ENCODE measurements at places on chromosomes 7 and 10. TPM values are rescaled to one million over a fixed set of nuclear protein-coding genes. Genes with fewer than 3 reads are reported as not detected.

The SNCG gene
- polyA plus RNA-seq: not detected

The HGF gene
- not detected for polyA plus RNA-seq

The NCF1 gene
- polyA plus RNA-seq: 2.8 TPM

The TES gene
- 235 TPM for polyA plus RNA-seq

The FAM180A gene
- polyA plus RNA-seq: not detected

The SEMA3C gene
- polyA plus RNA-seq: 0.53 TPM

The PON3 gene
- not detected for polyA plus RNA-seq

The RBP3 gene
- not detected for polyA plus RNA-seq

The PAX4 gene
- polyA plus RNA-seq: not detected

The PDGFA gene
- not detected for polyA plus RNA-seq

The GJD4 gene
- polyA plus RNA-seq: not detected

The STAM gene
- 7.9 TPM for polyA plus RNA-seq

The SPDYE8 gene
- polyA plus RNA-seq: not detected

The STAG3 gene
- 2.8 TPM for polyA plus RNA-seq

GRCh38 chr7:95267754-95268153, 56.6 kb downstream of the PON1 start:
- no peaks in the 10 kb centered on the region for H3K36me3 ChIP-seq
- H3K4me3 ChIP-seq: no peak overlapping the region
- no peak overlapping the region for H3K27ac ChIP-seq
- DNase-seq: no peak
- no peaks in the 10 kb centered on the region for H3K27me3 ChIP-seq
- H3K4me1 ChIP-seq: no peaks in the 10 kb centered on the region

DNA sequence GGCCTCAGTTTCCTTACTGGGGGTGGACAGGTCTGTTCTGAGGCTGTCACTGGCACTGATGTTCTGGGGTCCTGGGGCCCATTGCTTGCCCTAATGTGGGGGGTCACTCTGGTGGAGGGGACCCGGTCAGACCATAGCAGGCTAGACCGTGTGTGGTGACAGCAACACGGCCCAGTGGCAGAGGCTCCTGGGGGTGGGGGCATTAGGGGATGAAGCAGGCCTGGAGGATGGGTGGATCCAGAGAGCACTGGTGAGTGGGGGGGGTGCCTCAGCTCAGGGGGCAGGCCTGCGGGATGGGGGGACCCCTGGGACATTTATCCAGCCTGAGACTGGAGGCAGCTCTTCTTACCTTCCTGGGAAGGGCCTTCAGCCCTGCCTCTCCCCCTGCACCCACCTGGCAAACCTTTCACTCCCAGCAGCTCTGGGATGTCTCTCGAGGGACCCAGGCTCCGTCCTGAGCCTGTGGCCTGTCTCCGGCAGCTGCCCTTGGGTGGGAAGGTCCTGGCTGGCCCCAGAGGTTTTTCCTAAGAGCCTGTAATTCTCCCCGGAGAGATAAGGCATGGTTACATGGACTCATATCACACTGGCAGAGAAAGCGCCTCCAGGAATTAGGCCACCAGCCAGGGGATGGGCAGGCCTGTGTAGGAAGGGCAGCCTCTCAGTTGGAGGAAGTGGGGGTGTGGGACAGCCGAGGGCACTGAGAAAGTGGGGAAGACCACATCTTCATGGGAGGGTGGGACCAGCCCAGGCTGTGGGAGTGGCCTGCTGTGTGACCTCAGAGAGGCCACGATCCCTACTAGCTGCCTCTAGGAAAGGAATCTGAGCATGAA, 147.7 kb downstream of the UBE2H start:
- peaks cover 8% of the 10 kb centered on the region for H3K27me3 ChIP-seq
- no peak for DNase-seq
- no peak overlapping the region for H3K27ac ChIP-seq
- no peaks in the 10 kb centered on the region for H3K4me1 ChIP-seq

DNA sequence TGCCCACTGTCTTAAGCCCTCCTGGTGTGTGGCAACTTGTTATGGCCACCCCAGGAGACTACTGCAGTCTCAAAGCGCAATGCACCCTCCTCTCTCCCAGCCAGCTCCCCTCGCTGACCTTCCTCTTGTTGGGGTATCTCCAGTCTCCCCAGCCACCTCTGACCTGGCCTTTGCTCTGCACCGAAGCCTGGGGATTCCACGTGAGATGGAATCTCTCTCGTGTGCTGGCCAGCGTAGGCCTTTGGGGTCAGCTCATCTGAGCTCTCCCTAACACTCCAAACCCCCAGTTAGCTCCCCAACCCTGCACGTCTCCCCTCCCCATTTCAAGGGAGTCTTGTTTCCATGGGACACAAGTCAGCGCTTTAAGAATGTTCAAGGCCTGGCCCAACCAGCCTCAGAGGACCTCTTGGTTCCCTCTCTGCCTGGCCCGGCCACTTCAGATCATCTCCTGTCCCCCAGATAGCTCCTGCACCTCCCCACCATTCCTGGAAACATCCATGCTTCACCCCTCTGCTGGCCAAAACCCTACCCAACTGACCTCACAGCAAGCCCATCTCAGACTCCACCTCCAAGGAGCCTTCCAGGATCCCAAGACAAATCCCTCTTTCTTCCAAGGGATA, 11.2 kb downstream of the ITPRIP start:
- H3K4me3 ChIP-seq: peak overlapping the region; percentile 89
- peak overlapping the region; percentile 100 for H3K27ac ChIP-seq
- DNase-seq: no peak
- H3K36me3 ChIP-seq: peaks cover 9% of the 10 kb centered on the region

- no peak overlapping the region for H3K4me3 ChIP-seq
- no peak overlapping the region for H3K27ac ChIP-seq
- H3K27me3 ChIP-seq: peaks cover 1% of the 10 kb centered on the region
- DNase-seq: no peak
Measured at GRCh38 chr7:23431702-23432199, 38.5 kb downstream of the IGF2BP3 start.

DNA sequence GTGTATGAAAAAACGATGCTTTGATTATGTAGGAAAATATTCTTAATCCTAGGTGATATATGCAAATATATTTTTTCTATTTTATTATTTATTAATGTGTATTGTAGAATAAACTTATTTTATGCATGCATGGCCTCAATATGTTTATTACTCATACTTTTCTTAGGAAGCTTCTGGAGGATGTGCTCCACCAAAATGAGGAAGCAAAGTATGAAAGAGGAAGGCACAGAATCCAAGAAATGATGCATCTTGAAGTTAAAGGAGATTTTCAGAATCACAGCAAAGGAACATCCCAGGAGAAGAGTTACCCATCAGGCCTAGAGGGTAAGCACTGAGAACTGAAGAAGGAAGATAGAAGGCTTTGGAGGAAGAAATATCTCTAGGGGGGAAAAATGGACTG, 35.0 kb upstream of the MRPS16 start:
- peaks cover 3% of the 10 kb centered on the region for H3K36me3 ChIP-seq
- peaks cover 1% of the 10 kb centered on the region for H3K27me3 ChIP-seq
- no peaks in the 10 kb centered on the region for H3K4me1 ChIP-seq
- H3K27ac ChIP-seq: no peak overlapping the region

DNA sequence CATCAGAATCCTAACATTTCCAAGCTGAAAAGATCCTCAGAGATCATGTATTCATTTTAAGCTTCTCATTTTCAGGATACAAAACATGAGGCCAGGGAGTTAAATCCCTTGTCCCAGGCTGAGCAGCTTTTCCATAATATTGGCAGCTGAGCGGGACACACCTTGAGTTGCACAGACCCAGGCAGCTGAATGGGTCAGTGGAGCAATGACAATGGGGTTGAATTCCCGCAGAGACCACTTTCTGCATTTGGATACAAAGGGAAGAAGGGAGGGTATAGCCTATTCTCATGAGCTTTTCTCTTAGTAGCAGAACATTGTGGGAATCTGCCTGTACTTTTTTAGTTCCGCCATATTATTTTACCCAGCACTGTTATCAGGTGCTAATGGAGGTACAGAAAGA, 49.5 kb downstream of the PRR15 start:
- DNase-seq: no peak
- no peaks in the 10 kb centered on the region for H3K27me3 ChIP-seq
- no peak overlapping the region for H3K27ac ChIP-seq
- no peaks in the 10 kb centered on the region for H3K4me1 ChIP-seq
- H3K4me3 ChIP-seq: no peak overlapping the region
- no peaks in the 10 kb centered on the region for H3K36me3 ChIP-seq

GRCh38 chr10:8544500-8544899, 490.0 kb downstream of the GATA3 start:
- H3K4me3 ChIP-seq: no peak overlapping the region
- no peaks in the 10 kb centered on the region for H3K36me3 ChIP-seq
- H3K27ac ChIP-seq: no peak overlapping the region
- H3K4me1 ChIP-seq: no peaks in the 10 kb centered on the region
- DNase-seq: no peak

DNA sequence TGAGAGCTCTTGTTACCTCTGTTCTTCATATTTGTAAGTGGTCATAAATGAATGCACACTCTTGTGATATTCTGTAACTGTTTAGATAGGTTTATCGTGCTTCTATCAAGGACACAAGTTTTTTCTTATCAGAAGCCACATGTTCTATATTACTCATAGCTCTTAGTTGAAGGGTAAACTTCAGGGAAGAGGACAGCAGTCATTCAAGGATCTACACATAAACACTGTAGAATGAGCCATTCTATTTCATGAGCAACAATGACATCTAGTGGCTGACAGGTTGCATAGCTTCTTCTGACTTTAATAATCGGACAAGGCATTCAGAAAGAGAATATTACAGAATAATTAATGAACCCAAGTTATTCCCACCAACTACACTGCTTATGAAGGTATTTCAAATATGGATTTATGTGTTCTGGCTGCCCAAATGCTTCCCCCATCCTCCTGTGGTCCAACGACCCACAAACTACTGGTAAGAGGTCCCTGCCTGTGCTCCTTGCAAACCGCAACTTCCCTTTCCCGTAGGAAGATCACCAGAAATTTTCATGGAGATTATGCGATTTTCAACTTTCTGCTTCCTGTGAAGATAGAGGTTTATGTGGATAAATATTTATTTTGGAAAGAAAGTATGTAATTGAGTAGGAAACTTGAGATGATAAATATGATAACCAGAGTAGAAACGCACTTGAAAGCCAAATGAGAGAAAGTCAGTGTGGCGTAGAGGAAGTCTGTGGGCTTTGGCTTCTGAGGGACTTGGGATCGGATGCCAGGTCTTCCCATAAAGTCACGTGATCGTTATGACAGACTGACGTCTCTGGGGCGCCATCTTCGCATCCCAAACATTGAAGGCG, 16.8 kb upstream of the ABCB5 start:
- H3K27ac ChIP-seq: no peak overlapping the region
- DNase-seq: peak; percentile 38
- H3K36me3 ChIP-seq: no peaks in the 10 kb centered on the region
- H3K27me3 ChIP-seq: peaks cover 3% of the 10 kb centered on the region
- no peaks in the 10 kb centered on the region for H3K4me1 ChIP-seq

GRCh38 chr10:16987976-16988610, 141.5 kb downstream of the CUBN start:
- no peak for DNase-seq
- H3K27ac ChIP-seq: no peak overlapping the region
- H3K36me3 ChIP-seq: peaks cover 3% of the 10 kb centered on the region
- H3K4me1 ChIP-seq: no peaks in the 10 kb centered on the region
- H3K27me3 ChIP-seq: peaks cover 3% of the 10 kb centered on the region
- H3K4me3 ChIP-seq: no peak overlapping the region

DNA sequence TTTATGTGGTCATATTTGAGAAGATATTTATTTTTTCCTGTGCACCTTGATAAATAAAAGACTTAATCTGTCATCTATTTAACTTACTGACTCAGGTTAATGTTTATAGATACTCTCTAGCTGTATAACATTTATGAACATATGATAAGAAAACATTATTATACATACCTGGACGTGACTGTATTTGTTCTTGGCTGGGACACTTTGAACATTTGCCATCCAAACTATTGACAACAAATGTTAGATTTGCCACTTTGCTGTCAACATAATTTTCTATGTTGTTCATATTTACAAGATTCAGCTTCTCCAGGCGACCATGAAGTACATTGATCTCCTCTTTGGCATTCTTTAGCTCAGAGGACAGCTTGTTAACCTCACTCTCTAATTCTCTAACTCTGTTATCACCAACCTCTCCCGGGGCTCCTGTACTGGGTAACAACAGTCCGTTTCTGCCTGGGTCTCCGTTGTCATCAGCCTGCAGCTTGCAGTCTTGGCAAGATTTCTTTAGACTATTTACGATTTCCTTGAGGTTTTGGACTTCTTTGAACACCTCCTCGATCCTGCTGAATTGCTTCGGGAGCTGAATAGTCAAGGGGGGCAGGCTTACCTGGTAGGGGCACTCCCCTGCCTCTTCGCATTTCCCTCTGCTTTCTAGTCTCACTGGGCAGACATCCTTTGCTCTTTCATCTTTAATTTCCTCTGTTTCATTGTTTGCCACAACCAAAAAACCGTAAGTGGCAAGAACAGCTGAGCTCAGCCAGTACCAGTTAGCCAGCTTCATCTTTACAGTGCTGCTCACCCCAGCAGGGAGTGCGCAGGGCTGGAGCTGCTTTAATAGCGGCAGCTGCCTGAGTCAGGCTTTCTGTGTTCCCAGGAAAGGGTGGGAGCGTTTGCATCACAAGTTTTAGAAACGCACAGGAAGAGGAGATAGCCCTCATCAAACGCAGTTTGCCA, at the start of gene FGL2:
Gene FGL2 (minus strand): TSS at position 807 of the 954 bp plus-strand sequence. CDS start 26 bp downstream, at position 781.
- H3K36me3 ChIP-seq: no peaks in the 10 kb centered on the region
- H3K27ac ChIP-seq: peak within 1 kb of the TSS; percentile 91
- H3K4me1 ChIP-seq: peaks cover 55% of the 10 kb centered on the region
- H3K4me3 ChIP-seq: peak within 1 kb of the TSS; percentile 87

GRCh38 chr10:113802997-113803396, 50.9 kb downstream of the DCLRE1A start:
- H3K4me1 ChIP-seq: no peaks in the 10 kb centered on the region
- no peak for DNase-seq
- no peaks in the 10 kb centered on the region for H3K36me3 ChIP-seq
- H3K4me3 ChIP-seq: no peak overlapping the region
- no peak overlapping the region for H3K27ac ChIP-seq

DNA sequence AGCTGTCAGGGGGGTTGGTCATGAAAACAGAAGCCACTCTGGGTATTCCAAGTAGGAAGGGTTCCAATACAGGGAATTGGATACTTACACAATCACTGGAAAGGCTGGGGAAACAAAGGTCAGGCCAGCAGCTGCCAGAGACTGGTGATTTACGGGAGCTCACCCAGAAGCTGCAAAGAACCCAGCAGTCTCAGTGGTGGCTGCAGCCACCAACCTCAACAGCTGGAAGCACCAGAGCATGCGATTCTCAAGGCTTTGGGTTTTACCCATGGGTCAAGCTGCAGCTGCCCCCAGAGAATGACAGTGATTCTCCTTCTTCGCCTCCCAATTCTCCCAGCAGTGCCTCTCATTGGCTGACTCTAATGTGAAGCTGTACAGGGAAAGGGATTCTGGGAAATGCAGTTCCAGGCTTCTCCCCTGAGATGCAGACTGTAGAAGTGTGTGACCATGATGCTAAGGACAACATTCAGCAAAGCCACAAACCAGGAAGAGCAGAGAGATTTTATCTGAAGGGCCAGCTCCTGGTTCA, 107.2 kb upstream of the TCF7L2 start:
- no peak overlapping the region for H3K4me3 ChIP-seq
- no peak overlapping the region for H3K27ac ChIP-seq
- H3K36me3 ChIP-seq: peaks cover 12% of the 10 kb centered on the region
- DNase-seq: no peak

GRCh38 chr10:64036321-64036930, 515.2 kb downstream of the REEP3 start:
- DNase-seq: no peak
- H3K27me3 ChIP-seq: peaks cover 2% of the 10 kb centered on the region
- H3K4me1 ChIP-seq: peaks cover 8% of the 10 kb centered on the region

- H3K4me1 ChIP-seq: no peaks in the 10 kb centered on the region
- H3K27me3 ChIP-seq: peaks cover 3% of the 10 kb centered on the region
- DNase-seq: no peak
- no peaks in the 10 kb centered on the region for H3K36me3 ChIP-seq
- no peak overlapping the region for H3K4me3 ChIP-seq
Measured at GRCh38 chr7:156050636-156051569, 238.6 kb upstream of the SHH start.
